ENCODE measurements at places on chromosomes 5 and 9.

- DNase-seq: no peak
These were observed 6.3 kb upstream of the IRX2 start for GRCh38 chr5:2757563-2758351.

DNA sequence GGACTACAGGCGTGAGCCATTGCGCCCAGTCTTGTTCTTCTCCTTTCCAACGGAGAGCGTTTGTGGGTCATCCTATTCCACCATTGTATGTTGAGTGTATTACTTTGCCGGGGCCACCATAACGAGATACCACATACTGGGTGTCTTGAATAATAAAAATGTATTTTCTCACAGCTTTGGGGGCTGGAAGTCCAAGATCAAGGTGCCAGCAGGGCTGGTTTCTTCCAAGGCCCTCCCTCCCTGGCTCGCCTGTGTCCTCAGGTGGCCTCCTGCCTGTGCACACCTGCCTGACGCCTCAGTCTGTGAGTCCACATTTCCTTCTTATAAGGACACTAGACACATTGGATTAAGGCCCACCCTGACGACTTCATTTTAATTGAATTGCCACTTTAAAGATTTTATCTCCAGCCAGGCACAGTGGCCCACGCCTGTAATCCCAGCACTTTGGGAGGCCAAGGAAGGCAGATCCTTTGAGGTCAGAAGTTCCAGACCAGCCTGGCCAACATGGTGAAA, 175.1 kb downstream of the C9orf50 start:
- no peak for DNase-seq

- DNase-seq: no peak
These were observed 788 bp downstream of the ZNF346 start for GRCh38 chr5:177023303-177023664.

- DNase-seq: no peak
These were observed 29.0 kb downstream of the SLC31A2 start for GRCh38 chr9:113179839-113180238.

DNA sequence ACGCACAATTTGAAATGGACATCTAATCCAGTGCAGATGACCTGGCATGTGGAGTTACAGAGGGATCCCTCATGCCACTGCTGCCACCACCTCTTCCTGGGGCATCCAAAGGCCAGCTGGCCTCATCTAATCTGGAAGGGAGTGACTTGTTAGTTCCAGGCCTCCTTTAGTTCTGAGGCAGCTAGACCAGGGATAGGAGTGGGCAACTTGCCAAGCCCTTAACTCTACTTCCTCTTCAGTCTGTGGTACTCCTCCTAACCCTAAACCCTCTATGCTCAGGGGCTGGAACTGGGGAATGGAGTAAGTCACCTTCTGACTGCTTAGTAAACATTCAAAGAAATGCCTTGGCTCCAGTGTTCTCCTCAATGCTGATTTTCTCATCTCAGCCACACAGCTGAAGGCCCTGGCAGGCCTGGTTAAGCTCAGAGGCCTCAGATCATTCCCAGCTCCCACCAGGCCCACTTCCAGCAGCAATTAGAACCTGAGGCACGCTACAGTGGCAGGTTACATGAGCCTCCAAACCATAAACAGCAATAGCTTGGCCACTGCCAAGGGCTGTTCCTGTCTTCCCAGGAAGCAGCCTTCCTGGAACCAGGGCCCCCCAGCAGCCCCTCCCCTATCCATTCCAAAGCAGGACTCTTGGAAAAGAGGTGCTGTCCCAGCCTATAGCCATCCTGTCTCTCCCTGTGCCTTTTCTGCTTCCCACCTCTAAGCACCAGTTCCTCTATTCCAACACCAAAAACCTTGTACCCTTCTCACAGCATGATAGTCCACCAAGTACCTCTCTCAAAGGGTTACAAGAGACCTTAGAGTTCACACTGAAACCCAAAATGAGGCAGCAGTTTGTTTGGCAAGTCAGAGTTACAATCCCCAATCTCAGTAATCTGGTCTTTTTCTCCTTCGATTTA, 2.0 kb downstream of the EIF4EBP3 start:
- no peak for DNase-seq

- DNase-seq: no peak
These were observed 1.1 kb upstream of the PLEKHG4B start for GRCh38 chr5:90590-91547.

DNA sequence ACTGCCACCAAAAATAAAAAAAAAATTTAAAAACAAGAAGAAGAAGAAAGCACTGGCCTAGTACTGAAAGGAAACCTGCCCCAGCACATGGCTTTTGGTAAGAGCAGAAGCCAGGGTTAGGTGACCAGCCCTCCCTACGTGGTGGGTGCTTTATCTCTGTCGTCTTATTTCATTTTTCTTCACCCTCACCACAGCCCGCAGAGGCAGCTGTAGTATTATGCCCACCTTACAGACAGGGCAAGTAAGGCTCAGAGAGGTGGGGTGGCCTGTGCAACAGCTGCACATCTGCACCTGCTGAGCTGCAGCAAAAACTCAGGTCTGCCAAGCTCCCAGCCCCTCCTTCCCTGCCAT, 140.8 kb upstream of the LMX1B start:
- no peak for DNase-seq

DNA sequence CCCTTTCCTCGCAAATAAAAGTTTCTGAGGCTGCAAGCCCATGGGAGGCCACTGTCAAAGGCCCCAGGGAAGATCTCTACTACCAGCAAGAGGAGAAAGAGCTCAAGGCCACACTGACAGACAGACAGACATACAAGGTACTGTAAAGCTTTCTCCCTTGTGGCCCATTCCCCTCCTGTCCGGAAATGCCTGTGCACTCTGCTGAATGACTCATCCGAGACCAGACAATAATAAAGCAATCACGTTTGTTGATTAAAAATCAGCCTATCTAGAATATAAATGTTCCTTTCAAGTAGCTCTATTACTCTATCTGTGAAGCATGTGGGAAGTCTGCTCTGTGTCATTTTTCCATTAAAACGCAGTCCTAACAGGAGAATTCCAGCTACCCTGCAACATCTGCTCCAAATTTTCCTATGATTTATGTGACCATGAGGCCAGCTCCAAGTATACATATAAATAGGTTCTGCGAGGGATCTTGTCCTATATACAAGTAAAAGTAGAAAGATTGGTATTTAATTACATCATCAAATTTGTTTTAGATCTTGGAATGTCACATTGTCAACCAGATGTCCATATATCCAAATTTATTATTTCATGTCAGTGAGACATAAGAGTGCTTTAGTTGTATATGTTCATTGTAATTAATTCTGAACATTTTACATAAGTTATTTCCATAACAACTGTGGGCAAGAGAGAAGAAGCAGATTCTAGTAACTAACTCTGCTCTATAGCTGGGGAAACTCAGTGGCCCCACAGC, 34.7 kb upstream of the TGFBI start:
- no peak for DNase-seq

DNA sequence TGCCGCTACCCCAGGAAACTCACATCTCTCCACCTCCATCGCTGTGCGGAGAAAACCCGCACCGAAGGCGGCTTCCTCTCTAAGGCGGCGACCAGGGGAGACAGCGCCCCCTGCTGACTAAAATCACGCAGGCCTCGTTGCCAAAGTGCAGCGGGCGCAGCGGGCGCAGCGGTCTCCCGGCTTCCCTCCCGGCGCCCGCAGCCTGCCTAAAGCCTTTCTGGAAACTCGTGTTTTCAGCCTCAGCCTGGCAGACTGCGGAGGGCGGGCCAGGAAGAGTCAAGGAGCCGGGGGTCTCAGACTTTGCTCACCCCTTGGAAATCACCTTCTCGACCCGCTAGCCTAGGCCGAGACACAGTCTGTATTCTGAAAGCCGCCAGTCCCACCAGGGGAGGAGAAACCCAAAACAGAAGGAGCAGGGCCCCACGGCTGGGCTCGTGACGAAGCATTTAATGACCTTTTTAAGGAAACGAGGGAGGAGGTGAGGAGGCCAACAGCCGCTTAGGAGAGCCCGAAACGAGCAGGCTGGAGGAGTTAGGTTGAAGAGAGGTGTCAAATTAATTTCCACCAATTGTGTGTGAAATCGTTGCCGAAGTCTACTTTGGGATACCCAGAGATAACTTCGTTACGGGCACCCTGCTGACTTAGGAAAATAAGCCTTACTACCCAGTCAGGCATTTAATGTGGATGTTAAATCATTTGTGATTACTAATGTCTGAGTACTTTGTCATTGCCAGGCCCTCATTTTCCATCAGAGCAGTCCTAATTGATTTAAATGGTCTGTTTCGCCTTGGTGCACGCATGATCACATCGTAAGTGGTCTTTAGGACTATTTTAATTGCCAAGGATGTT, 7.3 kb upstream of the FOXB2 start:
- peak; percentile 68 for DNase-seq

DNA sequence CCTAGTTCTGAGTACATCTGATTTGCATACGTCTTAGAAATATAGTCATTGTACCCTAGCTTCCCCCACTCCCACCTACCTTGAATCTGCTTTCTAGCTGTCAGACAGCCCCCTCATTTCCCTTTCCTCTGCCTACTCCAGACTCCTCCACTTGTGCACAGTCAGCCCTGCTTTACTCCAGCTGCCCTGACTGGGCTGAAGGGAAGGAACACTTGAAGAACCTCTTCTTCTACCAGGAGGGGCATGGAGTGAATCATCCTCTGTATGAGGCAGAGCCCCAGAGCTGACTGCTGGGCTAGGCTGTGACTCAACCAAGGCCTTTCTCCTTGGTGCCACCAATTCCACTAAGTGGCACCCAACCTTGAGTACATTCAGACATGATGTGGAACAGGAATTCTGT, 18.1 kb upstream of the ZFR start:
- DNase-seq: peak; percentile 49

GRCh38 chr5:99955962-99956361, 579.2 kb upstream of the FAM174A start:
- no peak for DNase-seq

- no peak for DNase-seq
These were observed 30.4 kb downstream of the FSTL4 start for GRCh38 chr5:133581918-133582317.

DNA sequence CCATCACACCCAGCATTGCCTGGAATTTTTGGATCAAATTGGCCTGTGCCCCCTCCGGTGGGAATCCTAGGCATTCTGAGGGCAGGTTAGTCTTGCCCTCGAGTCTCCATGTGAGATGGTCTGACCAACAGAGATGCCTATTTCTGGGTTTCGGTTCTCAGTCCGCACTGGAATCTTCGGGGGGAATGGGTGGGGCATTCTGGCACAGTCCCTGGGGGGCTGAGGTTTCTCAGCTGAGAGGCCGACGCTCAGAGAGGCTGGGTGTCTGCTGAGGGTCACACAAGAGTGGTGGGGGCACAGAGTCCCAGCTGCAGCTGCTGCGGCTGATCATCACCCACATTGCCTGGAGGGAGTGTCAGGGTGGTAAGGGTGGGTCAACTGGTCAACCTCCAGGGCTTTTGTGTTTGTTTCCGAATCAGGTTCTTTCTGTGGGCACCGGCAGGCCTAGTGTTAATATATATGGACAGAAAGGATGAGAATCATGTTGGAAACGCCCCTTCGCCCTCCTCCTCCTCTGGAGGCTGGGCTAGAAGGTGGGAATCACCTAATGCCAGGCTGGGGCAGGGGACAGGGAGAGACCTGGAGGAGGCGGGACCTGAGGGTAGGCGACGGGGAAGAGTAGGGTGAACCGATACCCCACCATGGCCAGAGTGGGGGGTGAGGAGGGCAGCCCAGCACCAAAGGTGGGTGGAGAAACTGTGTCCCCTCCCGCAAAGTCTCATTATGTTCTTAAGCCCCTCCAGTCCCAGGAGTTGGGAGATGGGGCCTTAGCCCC, 149.5 kb upstream of the PHYKPL start:
- no peak for DNase-seq

GRCh38 chr9:99860266-99860665, 38.6 kb downstream of the NR4A3 start:
- no peak for DNase-seq

DNA sequence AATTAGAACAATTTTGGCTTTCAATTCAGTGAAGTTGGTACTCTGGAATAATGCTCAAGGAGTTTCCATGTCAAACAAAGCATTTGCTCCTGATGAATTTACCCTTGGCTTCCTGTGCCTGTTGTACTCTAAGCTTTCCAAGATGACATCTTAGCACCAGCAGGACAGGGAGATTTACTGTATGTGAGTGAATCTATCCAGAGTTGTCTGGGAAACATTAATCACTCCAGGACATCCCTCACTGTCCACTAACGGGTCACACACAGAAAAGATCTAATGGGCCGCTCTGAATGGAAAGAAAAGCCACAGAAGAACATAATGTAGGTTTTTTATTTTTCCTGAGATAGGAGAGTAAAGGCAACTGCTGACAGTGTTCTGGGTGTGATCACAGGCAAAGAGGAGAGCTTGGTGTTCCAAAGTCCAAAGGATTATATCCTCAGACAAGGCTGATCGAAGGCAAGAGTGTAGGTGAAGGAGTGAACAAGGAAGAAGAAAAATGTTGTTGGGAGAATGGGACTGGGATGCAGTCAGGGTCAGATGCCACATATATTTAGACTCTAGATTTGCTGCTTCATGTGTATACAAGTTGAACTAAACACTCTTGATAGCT, 167.7 kb upstream of the RPS23 start:
- DNase-seq: no peak

DNA sequence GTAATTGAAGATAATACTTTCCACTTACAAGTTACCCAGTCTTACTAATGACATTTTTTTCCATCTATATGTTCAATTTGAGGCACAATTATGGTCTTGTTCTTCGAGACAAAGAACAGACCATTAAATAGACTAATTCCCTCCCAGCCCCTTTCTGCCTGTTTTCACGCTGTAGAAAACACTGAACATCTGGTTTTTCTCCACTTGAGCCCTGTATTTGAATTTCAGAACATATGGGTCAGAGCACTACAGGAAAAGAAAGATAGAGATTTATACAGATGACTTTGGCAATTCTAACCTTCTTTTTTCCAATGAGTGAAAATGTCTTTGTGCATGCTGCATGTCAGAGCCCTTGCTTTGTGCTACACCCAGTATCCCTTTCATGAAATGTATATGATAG, 506.9 kb downstream of the LRRC70 start:
- DNase-seq: no peak

DNA sequence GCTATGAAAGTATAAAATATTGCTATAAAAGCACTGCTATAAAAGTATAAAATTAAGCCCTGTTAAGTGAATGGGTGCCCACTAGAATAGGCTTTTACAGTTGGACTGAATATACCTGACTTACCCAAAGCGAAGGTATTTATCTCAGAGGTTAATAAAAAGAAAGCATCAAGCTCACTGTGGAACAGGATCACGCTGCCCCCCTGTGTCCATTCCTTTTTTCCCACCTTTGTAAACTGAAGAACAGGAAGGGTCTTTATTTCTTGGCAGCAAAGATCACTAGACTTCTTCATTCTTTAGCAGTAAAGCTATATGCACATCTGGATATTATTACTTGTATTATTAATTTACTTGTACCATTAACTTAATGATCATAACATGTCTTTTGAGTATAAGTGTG, 22.1 kb upstream of the PLPP6 start:
- peak; percentile 12 for DNase-seq

Data from stimulated activated CD4-positive, alpha-beta T cell treated with anti-CD3 and anti-CD28 coated beads, Interleukin-4, amount 100 ng/mL, for 1 hour (primary cell).